ENCODE measurements at places on chromosomes 3 and 15.
A peak's percentile ranks its signal among the peaks of the same experiment; 100 is the strongest.

GRCh38 chr3:155646128-155646527 lies 98.7 kb downstream of the PLCH1 start:
- DNase-seq: no peak

GRCh38 chr15:85027033-85027380 lies 45.4 kb downstream of the PDE8A start:
- DNase-seq: no peak

DNA sequence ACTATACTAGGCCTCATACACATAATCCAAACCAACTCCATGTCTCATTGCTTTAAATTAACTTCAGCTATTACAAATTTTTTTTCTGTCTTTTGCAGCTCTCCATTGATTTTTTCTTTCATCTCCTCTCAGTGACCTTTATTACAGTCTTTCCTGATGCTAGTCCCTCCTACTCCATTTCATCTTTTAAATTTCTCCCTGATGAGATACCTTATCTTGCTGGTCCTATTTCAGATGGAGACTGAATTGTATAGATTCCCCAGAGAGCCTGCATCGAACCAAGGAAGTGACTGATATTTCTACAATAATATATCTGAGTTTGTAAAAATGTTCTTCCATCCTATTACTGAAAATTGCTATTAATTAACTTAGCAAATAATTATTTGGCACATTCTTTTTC lies 45.7 kb upstream of the NEO1 start:
- no peak for DNase-seq

DNA sequence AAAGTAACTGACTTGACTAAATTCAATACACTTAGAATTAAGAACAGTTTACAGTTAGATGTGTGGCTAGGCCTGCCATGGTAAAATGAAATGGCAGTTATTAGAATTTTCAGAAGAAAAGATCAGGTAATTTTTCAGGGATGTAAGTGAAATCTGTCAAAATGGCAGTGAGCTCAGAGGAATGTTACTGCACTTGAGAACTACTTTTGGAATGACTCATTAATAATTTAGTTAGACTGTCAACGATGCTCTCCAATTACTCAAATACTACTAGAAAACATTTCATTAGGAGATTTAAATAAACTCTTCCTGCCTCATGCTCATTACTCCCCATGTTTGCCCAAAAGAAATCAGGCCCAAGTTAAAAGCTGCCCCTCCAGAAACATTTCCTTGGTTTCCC lies 84.4 kb downstream of the RFTN1 start:
- no peak for DNase-seq

DNA sequence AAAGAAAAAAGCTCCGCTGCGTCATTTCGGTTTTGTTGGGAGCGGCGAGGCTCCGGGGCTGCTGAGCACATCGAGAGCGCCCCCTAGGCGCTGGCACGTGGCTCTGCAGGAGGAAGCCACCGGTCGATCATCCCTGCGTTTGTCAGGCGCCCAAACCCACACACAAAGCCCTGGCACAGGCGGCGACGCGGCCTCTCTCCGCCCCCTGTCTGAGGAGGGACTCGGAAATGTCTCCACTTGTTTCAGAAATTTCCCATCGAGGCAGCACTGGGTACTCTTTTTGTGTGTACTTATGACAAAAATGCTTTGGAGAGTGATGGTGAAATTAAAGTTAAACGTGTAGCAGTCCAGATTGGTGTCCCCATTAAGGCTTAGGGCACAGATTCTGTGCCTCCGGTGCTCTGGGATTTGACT lies 407.3 kb upstream of the ONECUT1 start:
- DNase-seq: peak; percentile 6

DNA sequence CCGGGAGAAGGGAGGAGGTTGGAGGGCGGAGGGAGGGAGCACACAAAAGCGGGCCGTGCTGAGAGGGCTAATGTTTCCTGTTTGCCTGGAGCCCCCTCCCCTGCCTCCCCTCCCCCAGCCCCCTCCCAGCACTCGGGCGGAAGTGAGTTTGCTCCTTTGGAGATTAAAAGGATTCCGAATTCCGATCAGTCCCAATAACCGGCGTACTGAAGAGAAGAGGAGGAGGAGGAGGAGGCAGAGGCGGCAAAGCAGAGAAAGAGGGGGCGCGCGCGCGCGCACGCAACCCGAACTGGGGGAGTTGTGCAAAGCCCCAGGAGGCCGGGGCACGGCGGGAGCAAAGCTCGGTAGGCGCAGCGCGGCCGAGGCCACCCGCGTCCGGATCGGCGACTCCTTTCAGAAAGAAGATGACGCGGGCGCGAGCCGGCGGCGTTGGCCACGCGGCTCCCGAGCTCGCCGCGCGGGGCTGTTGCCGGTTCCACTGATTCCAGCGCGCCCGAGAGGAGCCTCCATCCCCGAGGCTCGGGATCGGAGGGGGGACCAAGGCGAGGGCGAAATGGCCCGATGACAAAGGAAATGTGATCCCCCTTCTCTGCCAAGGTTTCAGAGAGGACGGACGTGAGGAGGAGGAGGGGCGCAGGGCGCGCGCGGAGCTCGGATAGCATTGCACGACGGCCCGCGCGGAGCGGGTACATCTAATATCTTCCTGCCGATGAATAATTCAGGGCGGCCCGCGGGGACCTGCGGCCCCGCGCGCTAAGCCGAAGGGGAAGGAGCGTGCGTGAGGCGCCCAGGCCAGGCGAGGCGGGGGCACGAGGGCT lies 1.1 kb upstream of the TRIM71 start:
- no peak for DNase-seq

DNA sequence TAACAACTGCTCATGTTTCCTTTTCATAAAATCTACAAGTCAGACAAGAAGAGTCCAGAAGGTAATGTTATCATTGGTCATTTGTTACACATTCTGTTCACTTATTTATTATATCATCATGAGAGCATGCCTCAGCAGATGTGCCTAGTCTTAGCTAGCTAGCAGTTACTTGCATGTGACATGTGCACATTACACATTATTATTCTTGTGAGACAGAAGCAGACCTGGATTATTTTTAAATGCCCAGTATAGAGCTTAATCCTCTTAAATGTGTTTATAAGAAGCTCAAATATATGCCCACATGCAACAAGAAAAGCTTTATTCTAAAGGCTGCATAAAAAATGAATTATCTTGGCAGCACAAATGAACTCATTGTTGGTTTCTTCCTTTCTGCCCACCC lies 12.6 kb downstream of the YEATS2 start:
- no peak for DNase-seq

GRCh38 chr3:10558736-10559135 lies 53.4 kb upstream of the ATP2B2 start:
- no peak for DNase-seq

DNA sequence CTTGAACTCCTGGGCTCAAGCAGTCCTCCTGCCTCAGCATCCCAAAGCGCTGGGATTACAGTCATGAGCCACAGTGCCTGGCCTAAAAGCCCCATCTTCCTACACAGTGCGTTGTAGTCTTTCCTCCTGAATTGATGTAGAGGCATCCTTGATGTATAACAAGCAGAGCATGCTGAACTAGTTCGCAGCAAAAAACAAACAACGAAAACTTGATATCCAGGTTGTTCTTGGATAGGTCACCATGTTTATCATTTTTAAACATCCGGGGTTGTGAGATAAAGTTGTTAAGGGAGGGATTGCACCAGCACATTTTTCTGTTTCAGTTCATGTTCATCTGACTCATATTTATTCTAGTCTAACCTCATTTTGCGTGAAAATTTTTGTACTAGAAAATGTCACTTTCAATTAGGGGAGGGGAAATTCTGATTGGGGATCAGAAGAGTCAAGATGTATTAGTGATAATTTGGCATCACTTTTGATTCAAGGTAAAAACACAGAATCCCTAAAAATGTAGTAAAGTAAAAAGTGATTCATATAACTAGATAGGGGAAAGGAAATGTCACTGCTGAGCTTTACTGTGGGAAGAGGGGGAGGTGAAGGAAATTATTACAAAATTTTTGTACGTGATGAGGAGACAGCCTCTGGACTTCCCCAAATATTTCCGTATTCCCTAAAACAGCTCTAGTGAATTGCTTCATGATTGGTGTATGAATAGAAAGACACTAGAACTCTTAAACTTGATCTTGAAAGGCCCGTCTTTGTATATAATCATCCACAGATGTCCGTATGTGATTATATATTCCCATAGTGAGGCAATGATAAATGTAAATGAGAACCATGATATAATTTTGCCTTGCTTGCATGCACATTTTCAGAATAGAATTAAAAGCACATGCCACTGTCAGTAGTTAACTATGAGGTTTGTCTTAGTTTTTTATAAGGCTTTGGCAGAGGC lies 22.9 kb downstream of the RAB8B start:
- no peak for DNase-seq

DNA sequence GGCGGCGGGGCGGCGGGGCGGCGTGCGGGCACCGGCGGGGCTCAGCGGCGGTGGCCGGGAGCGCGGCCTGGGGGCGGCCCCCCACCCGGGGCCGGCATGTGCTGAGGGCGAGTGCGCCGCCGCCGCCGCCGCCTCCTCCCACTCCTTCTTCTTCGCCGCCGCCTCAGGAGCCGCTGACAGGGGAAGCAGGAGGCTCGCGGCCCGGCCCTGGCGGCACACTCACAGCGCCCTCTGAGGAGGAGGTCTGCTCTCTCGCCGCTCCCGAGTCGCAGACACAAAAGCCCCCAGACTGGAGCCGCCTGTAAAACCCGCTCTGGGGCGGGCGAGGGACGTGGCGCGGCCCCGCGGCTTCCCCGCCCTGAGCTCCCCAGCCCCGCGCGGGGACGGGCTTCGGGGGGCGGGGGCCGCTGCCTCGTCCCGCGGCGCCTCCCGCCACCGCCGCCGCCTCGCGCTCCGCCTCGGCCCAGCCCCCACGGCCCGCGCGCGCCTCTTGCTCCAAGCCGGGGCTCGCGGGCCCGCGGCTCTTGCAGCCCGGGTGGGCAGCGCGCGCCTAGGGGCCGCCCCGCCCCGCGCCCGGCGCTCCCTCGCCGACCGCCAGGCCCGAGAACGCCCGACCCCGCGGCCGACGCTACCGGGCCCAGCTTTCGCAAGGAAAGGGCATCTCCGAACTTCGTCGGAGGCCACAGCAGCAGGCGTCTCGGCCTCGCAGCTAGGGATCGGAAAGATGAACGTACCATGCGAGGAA lies at the start of gene PYGO1:
TSS of gene PYGO1 (minus strand) at position 276 of the 745 bp plus-strand sequence. CDS start 462 bp downstream, outside the sequence.
- no peak for DNase-seq

DNA sequence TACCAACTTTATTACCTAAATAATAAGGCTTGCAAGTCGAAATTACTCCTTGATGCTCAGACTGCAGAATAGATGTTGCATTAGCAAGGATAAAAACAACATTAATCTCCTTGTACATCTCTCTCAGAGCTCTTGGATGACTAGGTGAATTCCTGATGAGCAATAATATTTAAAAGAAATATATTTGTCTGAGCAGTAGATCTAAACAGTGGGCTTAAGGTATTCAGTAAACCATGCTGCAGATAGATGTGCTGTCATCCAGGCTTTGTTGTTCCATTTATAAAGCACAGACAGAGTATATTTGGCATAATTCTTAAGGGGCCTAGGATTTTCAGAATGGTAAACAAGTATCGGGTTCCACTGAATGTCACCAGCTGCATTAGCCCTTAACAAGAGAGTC lies 257.1 kb downstream of the TUSC7 start:
- DNase-seq: no peak

GRCh38 chr3:11434563-11435096 lies 162.4 kb downstream of the ATG7 start:
- DNase-seq: no peak

GRCh38 chr15:37101980-37102304 lies 1.6 kb upstream of the MEIS2 start:
- no peak for DNase-seq

DNA sequence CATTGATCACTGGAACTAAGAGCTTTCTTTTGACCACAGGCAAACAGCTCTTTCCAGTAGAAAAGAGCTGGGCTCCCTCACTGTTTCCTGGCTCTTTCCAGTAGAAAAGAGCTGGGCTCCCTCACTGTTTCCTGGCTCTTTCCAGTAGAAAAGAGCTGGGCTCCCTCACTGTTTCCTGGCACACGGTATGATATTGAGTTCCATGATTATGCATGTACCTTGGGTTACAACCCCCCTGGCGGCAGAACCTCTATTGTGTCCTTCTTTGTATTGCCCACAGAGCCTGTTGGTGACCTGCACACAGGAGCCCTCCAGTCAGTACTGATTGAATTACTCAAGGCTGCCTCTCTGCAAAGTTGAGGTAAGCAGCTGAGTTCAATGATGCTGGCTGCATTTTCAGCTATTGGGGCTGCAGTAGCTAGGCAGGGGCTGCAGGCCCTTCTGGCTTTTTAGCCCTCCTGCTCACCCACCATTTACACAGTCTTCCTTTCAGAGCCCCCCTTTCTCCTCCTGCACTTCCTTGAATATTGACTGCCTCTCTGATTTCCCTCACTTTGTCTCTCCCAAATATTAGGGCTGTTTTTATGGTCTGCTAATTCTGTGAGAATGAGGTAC lies 10.2 kb downstream of the ACKR2 start:
- DNase-seq: no peak

DNA sequence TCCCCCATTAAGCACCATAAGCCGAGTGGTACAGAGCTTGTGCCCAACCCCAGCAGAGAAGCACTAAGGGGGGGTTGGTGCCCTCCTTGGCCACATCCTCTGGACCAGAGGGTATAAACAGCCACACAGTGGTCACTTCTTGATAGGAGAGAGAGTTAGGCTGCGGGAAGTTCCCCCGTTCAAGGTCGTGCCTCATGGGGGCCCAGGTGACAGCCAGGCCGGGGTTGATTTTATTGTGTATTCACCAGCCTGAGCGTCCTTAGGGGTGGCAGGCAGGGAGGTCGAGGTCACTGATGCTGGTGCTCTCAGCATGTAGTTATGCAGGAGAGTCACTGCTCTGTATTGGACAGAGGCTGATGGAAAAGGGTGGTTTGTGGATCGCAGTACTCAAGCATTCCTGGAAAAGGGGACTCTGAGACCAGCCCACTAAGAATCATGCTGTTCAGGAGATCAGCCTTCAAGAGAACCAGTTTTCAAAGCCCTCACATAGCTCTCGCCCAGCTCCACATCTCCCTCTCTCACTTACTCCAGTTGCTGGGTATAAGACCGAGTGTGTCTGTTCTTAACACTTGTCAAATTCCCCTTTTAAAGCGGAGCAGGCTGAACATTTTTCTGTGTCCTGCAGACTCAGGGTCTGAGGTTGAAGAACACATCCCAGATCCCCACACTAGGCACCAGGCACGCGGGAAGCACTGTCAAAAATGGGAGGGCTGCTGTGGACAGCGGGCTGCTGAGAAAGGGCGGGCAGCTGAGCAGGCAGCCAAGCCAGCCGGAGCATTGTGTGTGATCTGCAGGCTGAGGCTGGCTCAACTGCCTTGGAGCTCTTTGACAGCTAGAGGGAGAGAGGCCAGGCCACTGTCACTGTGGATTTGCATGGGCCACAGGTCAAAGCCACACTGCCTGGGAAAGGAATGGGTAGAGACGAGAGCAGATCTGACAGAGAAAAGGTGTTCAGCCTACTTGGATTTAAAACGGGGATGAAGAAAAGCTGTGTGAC lies 279.3 kb upstream of the LRRFIP2 start:
- DNase-seq: no peak

DNA sequence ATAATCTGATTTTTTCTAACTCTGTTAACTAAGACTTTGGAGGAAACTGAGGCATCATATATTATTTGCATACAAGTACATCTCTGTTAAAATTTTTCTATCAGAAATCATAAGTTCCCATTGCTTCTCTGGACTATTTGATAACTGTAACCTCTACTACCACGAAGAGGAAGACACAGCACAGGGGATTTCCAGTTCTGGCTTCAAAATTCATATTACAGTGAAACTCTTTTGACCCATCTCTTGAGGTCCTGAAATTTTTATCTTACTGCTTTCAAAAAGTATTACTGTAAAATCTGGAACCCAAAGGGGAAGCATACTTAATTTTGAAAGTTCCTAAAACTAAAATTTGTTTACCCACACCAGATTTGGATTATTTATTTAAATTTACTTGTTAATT lies 4.2 kb downstream of the PLSCR1 start:
- DNase-seq: no peak
